Dermis microvascular lymphatic vessel endothelial cell (primary cell): ENCODE measurements at places on chromosomes 3 and 15. TPM values are rescaled to one million over a fixed set of nuclear protein-coding genes. Genes with fewer than 3 reads are reported as not detected.

DNA sequence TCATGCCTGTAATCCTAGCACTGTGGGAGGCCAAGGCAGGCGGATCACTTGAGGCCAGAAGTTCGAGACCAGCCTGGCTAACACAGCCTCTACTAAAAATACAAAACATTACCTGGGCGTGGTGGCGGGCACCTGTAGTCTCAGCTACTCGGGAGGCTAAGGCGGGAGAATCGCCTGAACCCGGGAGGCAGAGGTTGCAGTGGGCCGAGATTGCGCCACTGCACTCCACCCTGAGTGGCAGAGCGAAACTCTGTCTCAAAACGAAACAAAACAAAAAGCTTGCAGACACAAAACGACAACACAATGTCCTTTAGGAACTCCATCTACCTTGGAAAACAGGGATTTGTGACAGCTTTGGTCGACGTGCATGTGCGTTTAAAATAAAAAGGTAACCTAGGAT, 716 bp upstream of the KLHL24 start:
- DNase-seq, result no peak

DNA sequence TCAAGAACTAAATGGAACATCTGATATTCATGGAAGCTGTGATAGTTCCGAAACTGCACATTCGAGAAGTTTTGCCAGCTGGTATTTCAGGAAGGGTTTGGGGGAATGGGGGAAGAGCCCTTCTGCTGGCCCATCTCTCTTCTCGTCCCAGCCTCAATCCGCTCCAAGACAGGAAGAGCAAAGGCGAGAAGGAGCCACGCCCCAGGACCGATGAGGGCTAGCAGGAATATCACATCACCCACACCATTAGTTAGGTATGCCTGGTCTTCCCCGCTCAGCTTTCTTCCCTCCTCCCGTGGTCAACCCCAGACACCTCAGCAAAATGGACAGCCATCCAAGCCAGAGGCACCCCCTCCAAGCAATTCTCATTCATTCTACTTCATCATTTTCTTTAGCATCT, 14.9 kb upstream of the PCSK6 start:
- DNase-seq, result no peak

DNA sequence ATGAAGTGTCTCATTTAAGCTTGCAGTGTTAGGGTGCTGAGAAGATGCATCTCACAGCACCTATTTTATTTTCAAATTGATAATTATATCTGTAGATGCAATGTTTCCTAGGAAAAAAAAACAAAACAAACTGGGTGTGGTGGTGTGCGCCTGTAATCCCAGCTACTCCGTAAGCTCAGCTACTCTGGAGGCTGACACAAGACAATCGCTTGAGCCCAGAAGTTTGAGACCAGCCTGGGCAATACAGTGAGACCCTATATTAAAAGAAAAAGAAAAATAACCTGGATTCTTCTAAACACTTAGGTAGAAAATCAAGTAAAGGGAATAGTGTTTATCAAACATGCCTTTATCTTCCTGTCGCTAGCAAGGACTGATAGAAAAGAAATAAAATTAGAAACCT, 1.9 kb downstream of the MINDY2 start:
- no peak for DNase-seq

LRRC31 gene
- total RNA-seq, result not detected in 2 replicates
